Stimulated activated CD4-positive, alpha-beta T cell treated with anti-CD3 and anti-CD28 coated beads, Interleukin-1b, Interleukin-23, amount 100 ng/mL, for 1 hour (primary cell): ENCODE measurements at places on chromosomes 7 and 10.
A peak's percentile ranks its signal among the peaks of the same experiment; 100 is the strongest.

DNA sequence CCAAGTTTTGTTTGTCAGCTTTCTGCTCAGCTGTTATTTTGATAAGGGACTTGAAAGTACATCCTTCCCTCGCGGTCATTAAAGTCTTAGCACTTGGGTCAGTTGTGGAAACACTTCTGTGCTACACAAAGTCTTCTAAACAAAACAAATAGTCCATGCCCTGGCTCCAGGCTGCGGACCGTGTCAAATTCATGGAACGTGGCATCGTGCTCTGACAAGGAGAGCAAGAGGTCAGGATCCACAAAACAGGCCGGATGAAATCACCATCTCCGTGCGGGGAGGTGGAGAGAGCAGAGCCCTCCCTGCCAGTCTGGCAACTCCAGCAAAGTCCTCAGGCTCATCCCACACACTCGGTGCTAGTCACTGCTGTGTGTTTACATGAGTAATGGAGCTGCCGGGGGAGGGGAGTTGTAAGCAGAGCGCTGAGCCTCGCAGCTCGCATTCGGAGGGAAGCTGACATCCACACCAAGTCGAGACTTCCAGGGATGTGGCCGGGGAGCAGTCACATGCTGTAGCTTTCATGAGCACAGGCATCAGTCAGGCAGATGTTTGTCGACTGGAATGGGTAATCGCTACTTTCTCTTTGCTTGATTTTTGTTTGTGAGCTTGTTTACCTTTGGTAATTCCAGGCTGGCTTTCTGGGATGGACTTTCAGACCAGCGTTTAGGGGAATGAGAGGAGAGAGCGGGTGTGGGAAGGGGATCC lies 147.6 kb downstream of the ARID5B start:
- DNase-seq, result peak; percentile 41

GRCh38 chr7:121076350-121077164 lies 88.0 kb downstream of the CPED1 start:
- no peak for DNase-seq

- no peak for DNase-seq
Measured at GRCh38 chr10:15123749-15124184, 26.6 kb downstream of the RPP38 start.

GRCh38 chr10:27759483-27760272 lies 14.1 kb upstream of the MKX start:
- DNase-seq, result no peak

DNA sequence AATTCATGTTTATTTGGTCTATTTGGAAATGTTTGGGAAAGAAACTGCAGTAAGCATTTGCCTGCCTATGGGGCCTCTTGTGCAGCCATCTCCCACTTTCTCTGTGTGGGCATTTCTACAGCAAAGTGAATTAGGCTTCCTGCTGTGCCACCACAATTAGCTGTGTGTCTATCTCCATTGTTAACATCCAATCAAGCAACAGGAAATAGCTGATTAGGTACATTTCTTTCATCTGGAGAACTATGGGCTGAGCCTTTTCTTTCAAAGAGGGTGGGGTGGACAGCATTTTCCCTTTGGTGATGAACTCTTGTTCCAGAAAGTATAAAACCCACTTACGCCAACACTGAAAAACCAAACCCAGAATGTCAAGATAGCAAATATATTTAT lies 640.0 kb downstream of the ACTR3B start:
- no peak for DNase-seq

DNA sequence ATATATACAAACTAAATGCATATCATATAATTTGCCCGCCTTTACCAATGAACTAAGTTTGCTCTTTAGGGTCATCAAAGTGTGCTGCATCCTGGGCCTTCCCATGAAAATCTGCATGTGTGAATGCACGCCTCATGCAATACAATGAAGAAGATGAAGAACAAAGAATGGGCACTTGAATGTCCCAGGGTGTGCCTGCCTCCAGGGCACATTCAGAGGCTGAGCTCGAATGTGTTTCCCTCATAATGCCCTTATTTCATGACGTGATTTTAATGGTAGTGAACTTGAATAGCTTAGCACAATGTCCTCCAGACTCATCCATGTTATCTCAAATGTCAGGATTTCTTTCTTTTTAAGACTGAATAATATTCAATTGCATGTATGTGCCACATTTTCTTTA lies 824.9 kb downstream of the TNS3 start:
- no peak for DNase-seq

GRCh38 chr7:153838591-153838990 lies 213.6 kb upstream of the DPP6 start:
- no peak for DNase-seq

GRCh38 chr10:43905512-43906236 lies 257.0 kb upstream of the ZNF32 start:
- no peak for DNase-seq

GRCh38 chr10:97791824-97792721 lies 20.3 kb upstream of the SFRP5 start:
- peak; percentile 38 for DNase-seq

GRCh38 chr7:142964502-142965246 lies 2.5 kb upstream of the KEL start:
- DNase-seq, result no peak

DNA sequence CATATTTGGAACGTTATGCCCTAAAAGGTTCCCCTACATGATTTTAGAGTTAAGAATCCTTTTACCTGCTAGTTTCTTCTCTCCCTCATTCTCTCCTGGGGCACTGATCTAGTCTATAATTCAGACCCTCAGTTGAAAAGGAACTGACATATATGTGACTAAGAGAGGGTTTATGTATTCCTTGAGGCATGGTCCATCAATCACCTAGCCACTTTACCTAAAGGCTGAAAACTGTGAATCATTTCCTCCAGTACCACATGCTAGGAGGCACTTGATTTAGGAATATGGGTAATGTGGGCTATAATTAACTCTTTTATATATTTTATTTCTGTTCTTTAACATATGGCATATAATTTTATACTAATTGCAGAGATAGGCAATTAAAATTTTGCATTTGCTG lies 303.5 kb downstream of the BBS9 start:
- DNase-seq, result no peak

GRCh38 chr10:71504168-71504567 lies 107.4 kb downstream of the CDH23 start:
- DNase-seq, result no peak

DNA sequence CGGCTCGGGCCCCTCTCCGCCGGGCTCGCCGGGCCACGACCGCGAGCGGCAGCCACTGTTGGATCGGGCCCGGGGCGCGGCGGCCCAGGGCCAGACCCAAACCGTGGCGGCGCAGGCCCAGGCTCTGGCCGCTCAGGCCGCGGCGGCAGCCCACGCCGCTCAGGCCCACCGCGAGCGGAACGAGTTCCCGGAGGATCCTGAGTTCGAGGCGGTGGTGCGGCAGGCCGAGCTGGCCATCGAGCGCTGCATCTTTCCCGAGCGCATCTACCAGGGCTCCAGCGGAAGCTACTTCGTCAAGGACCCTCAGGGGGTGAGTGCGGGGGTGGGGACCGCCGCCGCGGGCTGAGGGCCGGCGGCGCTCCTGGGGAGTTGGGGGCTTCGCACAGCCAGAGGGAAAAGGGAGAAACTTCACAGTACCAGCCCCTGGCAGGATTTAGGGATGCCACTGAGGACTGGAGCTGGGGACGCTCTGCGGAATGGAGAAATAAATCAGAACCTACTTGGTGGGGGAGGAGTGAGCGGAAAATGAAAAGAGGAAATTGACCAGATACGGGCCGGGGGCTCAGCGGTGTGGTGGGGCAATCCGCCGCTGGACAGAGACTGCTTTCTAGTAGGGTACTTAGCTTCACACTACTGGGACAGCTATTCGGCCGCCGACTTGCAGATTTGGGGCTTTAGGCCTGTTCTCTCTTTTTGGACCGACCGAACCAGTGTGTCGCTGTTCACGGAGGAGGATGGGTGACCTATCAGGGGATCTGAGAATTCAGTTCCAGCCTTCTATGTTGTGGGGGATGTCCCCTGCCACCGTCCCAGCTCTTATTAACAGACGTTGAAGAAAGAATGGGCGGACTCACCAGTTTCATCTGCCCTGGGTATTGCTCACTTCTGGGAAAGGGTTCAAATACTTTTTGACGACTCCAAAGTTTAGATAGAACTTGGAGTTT lies 669 bp downstream of the PI4K2A start:
- no peak for DNase-seq

DNA sequence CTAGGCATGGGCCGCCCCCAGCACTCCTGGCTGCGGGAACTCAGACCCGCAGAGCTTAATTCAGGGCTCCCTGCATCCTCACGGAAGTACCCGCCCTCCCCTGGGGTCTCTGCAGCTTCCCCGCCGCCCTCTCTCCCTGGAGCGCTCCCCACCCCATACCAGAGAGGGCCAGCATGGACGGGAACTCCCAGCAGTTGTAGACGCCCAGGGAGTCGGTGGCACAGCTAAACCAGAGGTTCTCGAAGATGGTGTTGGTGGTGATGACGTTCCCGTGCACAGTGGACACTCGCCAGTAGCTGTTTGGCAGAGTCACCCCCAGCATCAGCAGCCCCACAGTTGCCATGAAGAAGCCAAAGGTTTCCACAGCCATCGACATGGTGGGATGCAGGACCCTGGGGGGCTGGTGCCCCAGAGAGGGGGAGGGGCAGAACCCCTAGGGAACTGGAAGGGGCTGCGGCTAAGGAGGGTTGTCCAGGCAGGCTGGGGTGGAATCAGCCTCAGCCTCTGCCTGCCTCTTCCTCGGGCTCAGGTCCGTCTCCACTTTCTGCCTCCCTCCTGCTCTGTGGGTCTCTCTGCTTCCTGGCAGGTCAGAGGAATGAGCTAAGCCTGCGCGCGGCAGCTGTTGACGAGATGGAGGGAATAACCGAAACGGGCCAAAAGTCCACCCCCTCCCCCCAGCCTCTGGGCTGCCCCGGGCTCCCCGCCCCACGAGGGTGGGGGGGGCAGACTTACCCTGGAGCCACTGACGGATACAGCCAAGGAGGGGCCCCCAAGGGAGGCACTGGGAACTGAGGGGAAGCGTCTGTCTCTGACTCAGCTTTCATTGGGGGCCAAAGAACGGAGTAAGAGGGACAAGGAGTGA lies at the start of gene CLDN15:
TSS of gene CLDN15 (minus strand) at position 597 of the 862 bp plus-strand sequence. CDS start at position 376, 221 bp downstream.
- DNase-seq, result no peak

DNA sequence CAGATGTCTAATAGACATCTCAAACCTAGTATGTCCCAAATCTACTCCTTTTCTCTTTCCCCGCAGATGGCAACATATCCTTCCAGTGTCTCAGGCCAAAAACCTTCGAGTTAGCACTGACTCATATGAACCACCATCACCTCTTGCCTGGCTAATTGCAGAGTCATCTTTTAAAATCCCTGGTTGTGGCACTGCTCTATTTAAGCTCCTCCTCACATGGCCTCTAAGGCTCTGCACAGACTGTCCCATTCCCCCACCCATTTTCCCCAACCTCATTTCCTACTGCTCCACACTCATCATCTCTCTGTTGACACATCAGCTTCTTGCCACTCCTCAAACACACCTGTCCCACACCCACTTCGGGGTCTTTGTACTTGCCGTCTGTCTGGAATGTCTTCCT lies 16.8 kb upstream of the HBP1 start:
- no peak for DNase-seq

- DNase-seq, result no peak
Measured at GRCh38 chr7:8637322-8637721, 203.9 kb downstream of the NXPH1 start.

GRCh38 chr7:155793720-155794119 lies 18.5 kb downstream of the SHH start:
- DNase-seq, result no peak

- DNase-seq, result no peak
Measured at GRCh38 chr7:25124465-25125136, 459 bp downstream of the CYCS start.

- no peak for DNase-seq
Measured at GRCh38 chr10:30431435-30431911, 2.5 kb upstream of the MAP3K8 start.

DNA sequence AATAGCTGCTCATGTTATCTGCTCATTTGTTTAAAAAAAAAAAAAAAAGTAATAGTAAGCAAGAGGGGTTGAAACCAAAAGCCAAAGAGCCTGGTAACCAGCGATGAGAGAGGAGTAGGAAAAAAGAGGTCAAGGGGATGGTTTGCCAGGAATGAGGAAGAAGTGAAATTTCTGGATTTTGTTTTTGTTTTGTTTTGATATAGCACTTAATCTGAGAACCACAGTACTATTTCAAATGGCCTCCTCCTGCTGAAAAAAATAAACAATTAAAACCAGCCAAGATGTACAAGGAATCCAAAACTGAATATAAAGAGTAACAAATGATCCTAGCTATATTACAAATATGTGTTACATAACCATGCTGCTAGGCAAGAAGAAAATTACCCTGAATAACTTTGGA lies 213.1 kb downstream of the FGFR2 start:
- no peak for DNase-seq

- DNase-seq, result no peak
Measured at GRCh38 chr7:28656529-28656928, 244.2 kb downstream of the CREB5 start.

- DNase-seq, result no peak
Measured at GRCh38 chr7:78260826-78261225, 462.3 kb downstream of the PHTF2 start.

GRCh38 chr10:112210666-112211065 lies 27.1 kb upstream of the GPAM start:
- no peak for DNase-seq

DNA sequence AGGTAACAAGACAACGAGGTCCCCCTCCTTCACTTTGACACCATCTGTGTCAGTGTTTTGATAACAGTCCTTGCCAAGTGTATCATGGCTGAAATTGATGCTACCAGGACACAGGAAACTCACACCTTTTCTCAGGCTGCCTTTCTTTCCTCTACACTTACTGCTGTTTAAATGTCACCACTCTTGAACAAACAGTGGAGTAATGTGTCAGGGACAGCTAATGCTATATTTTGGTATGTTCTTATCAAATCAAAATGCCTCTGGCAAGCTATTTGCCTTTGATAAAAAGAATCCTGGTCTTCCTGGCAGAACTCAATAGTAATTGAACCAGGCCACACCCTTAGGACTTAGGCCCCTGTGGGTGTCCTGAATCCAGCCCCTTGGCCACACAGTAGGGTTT lies 692.9 kb downstream of the LRMDA start:
- no peak for DNase-seq

DNA sequence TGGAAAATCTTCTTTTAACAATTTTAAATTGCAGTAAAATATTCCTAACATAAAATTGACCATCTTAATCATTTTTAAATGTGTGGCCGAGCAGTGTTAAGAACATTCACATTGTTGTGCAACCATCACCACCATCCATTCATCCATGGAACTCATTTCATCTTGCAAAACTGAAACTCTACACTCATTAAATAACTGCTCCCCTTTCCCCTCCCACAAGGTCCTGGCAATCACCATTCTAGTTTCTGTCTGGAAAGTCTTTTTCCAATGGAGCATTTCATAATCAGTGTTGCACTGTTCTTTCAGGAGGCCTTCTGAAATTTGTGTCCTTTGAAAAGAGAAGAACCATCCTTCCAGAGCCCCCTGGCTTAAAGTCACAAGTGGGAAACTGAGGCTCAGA lies 233.1 kb downstream of the PLXNA4 start:
- DNase-seq, result no peak

GRCh38 chr7:14504134-14504533 lies 398.4 kb downstream of the DGKB start:
- DNase-seq, result no peak

- DNase-seq, result no peak
Measured at GRCh38 chr7:130301501-130302020, 8.6 kb downstream of the CPA4 start.
